ENCODE measurements at places on chromosomes 12 and 14. TPM values are rescaled to one million over a fixed set of nuclear protein-coding genes. Genes with fewer than 3 reads are reported as not detected.

Gene TSHR
- polyA plus RNA-seq: 0.21 TPM

Gene GLIPR1L1
- 0.36 TPM for polyA plus RNA-seq

Gene ERBB3
- 92.9 TPM for polyA plus RNA-seq

Gene SIRT4
- polyA plus RNA-seq: 4.0 TPM

Gene CLEC4D
- 0.30 TPM for polyA plus RNA-seq

Gene TAS2R42
- not detected for polyA plus RNA-seq

Gene LMO3
- polyA plus RNA-seq: 2.4 TPM

Gene OR4E2
- not detected for polyA plus RNA-seq

Gene TUNAR
- polyA plus RNA-seq: 1.5 TPM

Gene ITGB7
- 1.4 TPM for polyA plus RNA-seq

Gene MUCL1
- not detected for polyA plus RNA-seq

Gene CD163L1
- polyA plus RNA-seq: 3.7 TPM

Gene STON2
- polyA plus RNA-seq: 40.9 TPM

Gene TC2N
- 14.4 TPM for polyA plus RNA-seq

Gene MSRB3
- polyA plus RNA-seq: 22.5 TPM

- DNase-seq: no peak
Observed at GRCh38 chr12:123986374-123986965, 13.5 kb downstream of the ZNF664 start.

GRCh38 chr14:52690983-52691760, 4.2 kb downstream of the ERO1A start:
- DNase-seq: no peak

DNA sequence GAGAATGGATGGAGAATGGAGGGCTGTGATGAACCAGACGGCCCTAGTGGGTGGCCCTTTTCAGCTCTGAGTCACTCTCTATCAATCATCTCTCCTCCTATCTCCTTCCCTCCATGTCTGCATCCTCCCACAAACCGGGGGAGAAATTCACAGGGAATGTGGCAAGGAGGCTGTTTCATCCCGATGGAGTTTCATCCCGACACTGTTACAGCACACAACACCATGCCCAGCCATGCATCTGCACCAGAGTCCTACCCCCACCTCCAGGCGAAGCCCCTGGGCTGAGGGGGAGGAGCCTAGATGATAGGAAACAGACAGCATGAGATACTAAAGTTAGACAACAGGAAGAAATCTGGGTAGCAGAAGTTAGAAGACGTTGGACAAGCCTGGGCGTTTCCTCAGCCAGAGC, 20.8 kb downstream of the SLC8B1 start:
- no peak for DNase-seq

DNA sequence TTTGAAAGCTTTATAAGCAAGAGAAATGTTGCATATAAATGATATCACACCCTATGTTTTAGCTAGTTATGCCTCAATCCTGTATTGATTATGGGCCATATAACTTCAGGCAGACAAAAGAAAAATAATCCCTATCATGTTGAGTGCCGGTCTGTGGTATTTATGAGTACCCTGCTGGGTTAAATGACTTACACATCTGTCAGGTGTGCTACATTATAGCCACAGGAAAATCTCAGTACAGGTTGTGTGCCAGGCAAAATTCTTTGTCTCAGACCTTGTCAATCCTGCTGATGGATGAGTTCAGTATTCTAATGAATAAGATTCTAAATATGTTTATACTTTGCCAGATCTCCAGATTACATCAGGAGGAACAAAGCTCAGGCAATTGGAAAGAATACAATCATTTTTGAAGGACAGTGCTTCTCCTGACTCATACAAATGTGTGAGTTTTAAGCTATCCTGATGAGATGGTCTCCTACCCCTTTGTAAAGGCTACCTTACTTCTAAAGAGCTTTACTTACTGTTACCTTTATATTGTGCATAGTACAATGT, 109.8 kb upstream of the FOXG1 start:
- no peak for DNase-seq

GRCh38 chr12:32284561-32284960, 114.8 kb upstream of the FGD4 start:
- no peak for DNase-seq

DNA sequence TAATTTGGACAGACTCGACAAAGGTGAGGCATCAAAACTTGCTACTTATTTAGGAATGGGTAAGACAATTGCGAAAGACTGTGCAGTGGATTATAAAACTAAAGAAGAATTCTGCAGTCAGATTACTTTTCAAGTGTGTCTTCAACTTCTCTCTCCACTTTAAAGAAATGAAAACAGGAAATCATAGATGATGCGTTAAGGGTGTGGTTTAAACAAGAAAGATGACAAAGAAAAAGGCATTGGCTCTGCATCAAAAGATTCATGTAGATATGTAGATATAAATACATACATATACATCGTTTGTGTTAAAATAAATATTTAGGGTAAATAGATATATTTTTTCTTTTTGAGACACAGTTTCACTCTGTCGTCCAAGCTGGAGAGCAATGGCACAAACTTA, 74.6 kb upstream of the PARP11 start:
- no peak for DNase-seq

GRCh38 chr14:59768855-59769375, 101.7 kb downstream of the RTN1 start:
- no peak for DNase-seq

GRCh38 chr14:105167303-105168092, 1.1 kb downstream of the JAG2 start:
- no peak for DNase-seq

GRCh38 chr12:116709768-116710167, 28.1 kb downstream of the SPRING1 start:
- DNase-seq: no peak

- no peak for DNase-seq
Observed at GRCh38 chr12:50112456-50113218, 601 bp downstream of the COX14 start.

- DNase-seq: no peak
Observed at GRCh38 chr14:70896981-70897380, 10.3 kb upstream of the PCNX1 start.

DNA sequence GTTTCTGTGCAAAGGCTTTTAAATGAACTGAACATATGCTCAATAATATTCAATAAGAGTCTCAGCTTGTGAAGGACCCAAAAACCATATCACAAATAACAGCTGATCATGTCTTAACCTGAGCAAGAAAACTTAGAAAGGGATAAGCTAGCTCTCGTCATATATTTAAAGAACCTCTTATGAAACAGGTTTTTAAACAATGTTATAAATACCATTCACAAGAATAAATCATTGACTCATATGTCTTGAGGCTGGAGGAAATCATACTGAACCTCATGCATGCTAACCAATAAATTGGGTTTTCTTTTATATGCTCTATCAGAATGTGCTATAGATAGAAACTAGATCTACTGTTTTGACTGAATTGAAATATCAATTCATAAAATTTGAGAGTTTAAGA, 426.9 kb downstream of the NOVA1 start:
- DNase-seq: no peak

DNA sequence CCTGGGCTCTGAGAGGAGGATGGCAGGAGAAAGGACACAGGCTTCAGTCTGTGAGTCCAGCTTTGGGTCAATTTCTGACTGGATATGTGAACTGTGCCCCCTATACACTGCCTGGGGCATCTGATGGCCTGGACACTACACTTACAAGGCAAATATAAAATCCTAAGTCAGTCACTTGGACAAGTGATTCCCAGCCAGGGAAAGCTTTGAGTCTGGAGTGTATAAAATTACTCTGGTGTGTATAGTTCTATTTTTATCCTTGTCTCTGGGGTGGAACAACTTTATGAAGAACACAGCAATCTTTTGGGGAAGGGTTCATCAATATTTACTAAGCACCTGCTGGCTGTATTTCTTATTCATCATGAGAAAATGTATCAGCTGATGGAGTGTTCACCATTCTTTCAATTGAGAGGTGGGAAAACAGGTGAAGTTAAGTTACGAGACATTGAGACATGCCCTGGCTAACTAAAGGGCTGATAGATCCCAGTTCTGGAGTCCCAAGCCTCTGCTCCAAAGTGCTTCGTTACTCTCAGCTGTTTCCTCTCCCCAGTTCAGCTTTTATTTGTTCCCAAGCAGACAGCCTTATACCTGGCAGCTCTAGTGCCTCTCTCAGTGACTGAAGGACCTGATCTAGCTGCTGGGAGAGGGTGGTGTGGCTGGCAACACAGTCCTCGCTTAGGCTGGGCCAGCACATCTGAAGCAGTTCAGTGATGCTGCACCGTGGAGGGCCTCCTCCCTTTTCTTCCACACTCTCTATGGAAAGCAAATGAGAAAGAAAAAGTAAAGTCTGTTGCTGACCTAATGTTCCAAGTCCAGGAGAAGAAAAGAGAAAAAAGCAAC, 30.9 kb downstream of the ZFYVE26 start:
- no peak for DNase-seq

- DNase-seq: no peak
Observed at GRCh38 chr14:21467616-21468015, 9.1 kb downstream of the RAB2B start.

- no peak for DNase-seq
Observed at GRCh38 chr12:6082613-6083012, 41.9 kb downstream of the VWF start.

GRCh38 chr14:101000711-101001250, 97.3 kb upstream of the RTL1 start:
- DNase-seq: no peak

- DNase-seq: no peak
Observed at GRCh38 chr12:57580466-57580795, 10.6 kb upstream of the PIP4K2C start.

GRCh38 chr14:91361233-91361811, 56.3 kb downstream of the CCDC88C start:
- no peak for DNase-seq

DNA sequence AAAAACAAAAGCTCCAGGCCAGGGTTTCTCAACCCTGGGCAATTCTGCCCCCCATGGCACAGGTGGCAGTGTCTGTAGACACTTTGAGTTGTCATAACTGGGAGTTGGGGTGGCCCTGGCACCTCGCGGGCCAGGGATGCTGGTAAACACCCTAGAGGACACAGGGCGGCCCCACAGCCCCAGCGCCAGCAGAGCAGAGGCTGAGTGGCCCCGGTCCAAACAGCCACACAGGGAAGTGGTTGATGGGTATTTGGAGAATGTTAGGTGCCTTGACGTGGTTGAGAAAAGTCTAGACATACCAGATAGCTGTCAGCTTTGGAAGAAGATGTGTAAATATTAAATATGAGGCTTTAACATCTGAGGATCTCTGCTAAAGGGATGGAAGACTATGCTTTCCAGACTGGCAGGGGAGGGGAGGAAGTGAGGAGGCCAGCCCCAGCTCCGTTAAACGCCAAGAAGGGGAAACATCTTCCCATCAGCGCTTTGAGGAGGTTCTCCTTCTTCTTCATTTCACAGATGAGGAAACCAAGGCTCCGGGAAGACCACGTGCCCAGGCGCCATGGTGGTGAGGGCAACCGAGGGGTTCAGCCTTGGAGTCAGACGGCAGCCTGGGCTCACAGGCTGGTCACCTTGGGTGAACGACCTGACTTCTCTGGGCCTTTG, 103.7 kb downstream of the SCARB1 start:
- DNase-seq: no peak

GRCh38 chr14:64213086-64213485, 81.1 kb downstream of the ESR2 start:
- DNase-seq: no peak

DNA sequence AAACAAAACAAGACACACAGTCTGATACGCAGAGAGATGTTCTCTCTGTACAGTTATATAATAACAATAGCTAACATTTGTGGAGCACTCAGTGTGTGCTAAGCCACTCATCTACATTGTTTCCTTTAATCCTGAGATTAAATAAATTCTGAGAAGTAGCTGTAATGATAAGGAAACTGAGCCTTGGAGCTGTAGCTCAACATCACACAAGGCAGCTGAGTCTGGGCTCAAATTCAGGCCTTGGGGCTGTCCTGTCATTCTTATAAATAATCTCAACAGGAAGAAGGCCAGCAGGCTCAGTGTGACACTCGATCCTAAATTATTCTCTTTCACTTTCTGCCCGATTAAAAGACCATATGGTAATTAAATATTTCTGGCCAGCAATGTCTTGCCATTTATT, 24.5 kb downstream of the CDKN1B start:
- no peak for DNase-seq

- DNase-seq: no peak
Observed at GRCh38 chr14:50064993-50065392, 51.4 kb downstream of the VCPKMT start.

DNA sequence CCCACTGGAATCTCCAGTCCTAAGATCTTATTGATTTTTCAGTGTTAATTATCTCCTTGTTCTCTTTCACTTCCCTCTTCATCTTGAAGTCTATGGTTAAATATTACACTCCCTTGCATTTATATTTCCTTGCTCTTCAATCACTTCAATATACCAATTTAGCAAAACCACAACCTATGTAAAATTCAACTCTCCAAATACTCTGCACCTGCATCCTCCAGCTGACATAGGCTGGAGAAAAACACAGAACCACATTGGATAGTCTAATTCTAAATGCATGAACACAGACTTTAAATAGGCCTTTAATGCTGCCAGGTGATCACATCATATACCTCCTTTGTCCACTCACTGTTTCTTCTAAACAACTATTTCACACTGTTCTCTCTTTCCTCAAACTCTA, 253.8 kb upstream of the GARIN6 start:
- DNase-seq: no peak

GRCh38 chr12:124646385-124647230, 79.2 kb upstream of the NCOR2 start:
- no peak for DNase-seq

All from right renal pelvis (tissue), 4 donors.